ENCODE measurements at places on chromosomes 2 and 18.

DNA sequence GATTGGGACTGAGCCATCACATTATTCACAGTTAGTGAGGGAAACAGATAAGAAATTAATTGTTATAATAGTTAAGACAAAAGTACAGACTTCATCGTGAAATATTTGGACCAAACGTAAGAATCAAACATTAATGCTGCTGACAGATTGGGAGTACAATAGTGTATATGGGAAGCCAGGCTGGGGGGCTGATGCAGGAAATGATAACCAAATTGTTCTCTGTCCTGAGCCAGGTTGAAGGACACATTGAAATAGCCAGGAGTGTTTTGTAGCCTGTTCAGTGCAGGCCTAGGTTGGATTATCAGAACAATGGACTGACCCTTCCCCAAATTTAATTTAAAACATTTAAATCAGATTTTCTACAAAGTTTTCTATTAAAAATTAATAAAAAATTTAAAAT lies 203.2 kb downstream of the BABAM2 start:
- DNase-seq: no peak

DNA sequence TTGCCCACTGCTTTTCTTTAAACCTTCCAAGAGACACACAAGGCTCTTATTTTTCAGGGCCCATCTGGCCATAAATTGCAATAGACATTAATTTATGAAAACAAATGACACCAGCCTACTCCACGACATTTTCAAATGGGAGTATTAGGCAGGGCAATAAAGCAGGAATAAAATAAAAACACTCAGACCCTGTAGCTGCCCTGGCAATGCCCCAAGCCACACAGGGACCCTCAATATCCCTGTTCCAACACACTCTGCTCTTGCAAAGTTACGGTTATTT lies 550.8 kb upstream of the TNP1 start:
- DNase-seq: no peak

GRCh38 chr2:15307526-15307925 lies 253.6 kb downstream of the NBAS start:
- DNase-seq: no peak

GRCh38 chr2:74448771-74449170 lies 6.1 kb upstream of the INO80B start:
- no peak for DNase-seq

DNA sequence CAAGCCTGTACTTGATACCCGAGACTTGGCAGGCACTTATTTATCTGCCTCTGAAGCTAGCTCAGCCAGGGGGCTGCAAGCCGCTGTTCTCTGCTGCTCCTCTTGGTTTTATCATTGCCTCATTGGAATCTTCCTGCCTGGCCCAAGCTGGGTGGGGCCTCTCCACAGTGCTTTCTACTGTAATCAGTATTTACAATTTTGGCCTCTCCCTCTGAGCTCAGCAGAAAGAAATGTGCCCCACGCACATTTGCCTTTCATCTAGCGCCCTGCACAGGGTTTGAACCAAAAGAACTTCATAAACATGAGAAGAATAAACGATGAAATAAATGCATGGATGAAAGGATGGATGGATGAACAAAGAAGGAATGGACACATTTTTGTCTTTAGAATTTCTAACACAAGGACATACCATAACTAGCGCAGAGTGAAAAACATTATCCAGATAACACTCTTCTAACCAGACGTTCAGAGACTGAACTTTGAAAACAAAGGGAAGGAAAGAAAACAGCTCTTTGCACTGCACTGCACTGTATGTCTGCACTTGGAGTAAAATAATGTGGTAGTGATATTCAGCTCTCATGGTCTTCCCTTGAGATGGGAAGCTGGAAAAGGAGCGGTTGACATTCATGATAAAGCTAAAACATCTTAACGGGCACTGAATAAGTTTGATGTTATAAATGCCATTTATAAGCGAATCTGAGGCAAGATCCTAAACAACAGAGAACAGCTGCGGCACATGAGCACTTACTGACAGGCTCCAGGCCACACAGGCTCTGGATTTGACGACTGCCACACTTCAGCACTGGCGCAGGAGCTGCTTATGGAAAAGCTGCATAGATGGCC lies 86.8 kb upstream of the SP3 start:
- DNase-seq: peak; percentile 34

DNA sequence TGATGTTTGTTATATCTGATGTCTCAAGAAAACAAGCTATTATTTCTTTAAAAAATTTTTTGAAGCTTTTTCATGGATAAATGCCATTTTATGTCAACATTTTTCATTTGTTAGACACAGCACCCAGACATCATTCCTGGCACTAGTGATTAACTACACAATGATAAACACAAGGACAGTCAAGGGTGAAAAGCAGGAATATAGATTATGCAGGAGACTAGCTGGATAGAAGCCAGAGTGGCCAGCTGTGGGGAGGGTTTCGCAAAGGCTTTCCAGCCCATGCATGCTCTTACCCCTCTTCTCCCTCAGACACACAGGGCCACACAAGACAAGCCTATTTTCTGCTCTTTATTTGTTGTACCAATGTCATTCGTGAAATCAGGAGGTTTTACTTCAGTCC lies 127.1 kb upstream of the TTC39C start:
- no peak for DNase-seq

GRCh38 chr2:3641181-3641580 lies 16.8 kb upstream of the ALLC start:
- DNase-seq: no peak

GRCh38 chr2:196153480-196153879 lies 17.9 kb downstream of the STK17B start:
- no peak for DNase-seq

- DNase-seq: no peak
Observed at GRCh38 chr2:155203178-155203577, 504.7 kb downstream of the KCNJ3 start.

GRCh38 chr2:102619414-102620319 lies at the start of gene SLC9A2:
Gene SLC9A2, plus strand, starts transcription at chr2:102619553. Its CDS starts 296 bp downstream, at chr2:102619849.
- no peak for DNase-seq

- peak; percentile 86 for DNase-seq
Observed at GRCh38 chr2:28717339-28717758, 34.3 kb upstream of the PPP1CB start.

DNA sequence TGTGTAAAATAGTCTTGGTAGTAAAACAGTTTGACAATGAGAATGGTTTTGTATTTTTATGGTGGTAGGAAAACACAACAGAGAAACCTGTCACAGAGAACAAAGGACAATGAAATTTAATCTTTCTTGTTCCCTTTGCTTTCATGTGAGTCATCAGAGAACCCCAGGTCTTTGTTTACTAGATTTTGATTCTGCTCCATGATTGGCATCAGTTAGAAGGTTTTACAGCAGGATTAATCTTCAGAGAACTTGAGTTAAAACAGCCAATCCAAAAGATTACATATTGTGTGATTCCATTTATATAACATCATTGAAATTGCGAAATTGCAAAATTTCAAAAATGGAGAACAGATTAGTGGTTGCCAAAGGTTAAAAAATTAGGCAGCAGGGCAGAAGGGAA lies 2.5 kb downstream of the APLF start:
- DNase-seq: no peak

GRCh38 chr2:78561876-78562275 lies 463.6 kb upstream of the REG3G start:
- DNase-seq: no peak

GRCh38 chr2:42974721-42975717 lies 182.6 kb upstream of the HAAO start:
- peak; percentile 59 for DNase-seq

DNA sequence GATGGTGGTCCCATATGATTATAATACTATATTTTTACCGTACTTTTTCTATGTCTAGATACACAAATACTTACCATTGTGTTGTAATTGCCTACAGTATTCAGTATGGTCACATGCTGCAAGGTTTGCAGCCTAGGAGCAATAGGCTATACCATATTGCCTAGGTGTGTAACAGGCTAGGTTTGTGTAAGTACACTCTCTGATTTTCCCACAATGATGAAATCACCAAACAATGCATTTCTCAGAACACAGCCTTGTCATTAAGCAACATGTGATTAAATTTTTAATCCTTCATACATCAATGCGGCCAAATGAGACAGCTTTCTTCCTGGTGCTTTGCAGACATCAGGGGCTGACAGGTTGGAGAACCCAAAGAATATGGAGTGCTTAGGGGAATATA lies 37.3 kb downstream of the ADD2 start:
- no peak for DNase-seq

GRCh38 chr18:53360501-53361443 lies 863.7 kb downstream of the MBD2 start:
- no peak for DNase-seq

GRCh38 chr2:95276244-95276887 lies 2.1 kb downstream of the PROM2 start:
- no peak for DNase-seq

DNA sequence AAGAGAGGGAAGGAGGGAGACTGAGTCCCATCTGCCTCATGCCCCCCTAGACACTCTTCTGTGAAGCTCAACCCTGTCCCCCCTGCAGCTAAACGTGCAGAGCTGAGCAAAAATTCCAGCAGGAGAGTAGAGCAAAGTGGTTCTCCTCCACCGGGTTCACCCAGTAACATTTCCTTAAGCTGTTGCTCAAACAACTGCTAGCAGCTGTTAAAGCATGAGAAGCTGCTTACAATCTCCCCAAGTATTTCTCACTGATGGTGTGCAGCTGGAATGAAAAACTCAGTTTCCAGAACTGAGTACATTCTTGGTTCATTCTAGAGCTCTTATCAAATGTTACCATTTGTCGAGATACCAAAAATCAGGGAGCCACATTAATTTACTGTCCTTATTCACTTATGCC lies 92.3 kb downstream of the STK39 start:
- no peak for DNase-seq

GRCh38 chr2:21372654-21373053 lies 248.9 kb downstream of the TDRD15 start:
- DNase-seq: no peak

DNA sequence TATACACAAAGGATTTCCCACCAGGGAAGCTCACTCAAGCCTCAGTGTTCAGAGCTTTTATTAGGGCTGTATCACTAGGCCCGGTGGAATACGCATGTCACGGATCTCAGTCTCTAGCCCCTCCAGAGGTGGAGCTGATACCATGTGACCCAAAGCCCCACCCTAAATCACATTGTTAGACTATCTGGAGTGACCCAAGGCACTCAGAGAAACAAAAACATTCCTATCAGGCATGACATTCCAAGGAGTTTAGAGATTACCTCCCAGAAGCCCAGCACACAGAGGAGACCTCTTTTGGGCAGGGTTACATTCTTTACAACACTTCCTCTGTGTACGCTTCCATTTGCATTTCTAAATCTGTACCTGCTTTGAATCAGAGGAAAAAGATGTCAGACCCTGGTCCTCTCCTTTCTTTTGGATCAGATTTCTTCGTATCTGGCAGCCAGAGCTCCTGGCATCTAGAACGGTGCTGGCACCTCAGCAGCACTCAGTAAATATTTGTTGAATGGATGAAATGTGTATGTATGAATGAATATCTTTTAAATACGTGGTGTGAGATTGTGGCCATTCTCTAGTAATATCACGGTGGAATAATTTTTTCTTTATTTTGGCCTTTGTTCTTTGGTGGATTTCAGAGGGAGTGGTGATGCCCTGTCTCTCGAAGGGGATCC lies 37.7 kb upstream of the SMAD2 start:
- no peak for DNase-seq

Data from fibroblast of the conjunctiva (primary cell).